ENCODE measurements at places on chromosomes 2 and 18. TPM values are rescaled to one million over a fixed set of nuclear protein-coding genes. Genes with fewer than 3 reads are reported as not detected.

The IL1B gene
- polyA plus RNA-seq, result 0.35 TPM

The OTOS gene
- 0.32 TPM for polyA plus RNA-seq

The ATP6V1B1 gene
- polyA plus RNA-seq, result 67.2 TPM

The PKDCC gene
- polyA plus RNA-seq, result 337 TPM

The MRO gene
- 2.7 TPM for polyA plus RNA-seq

The GLS gene
- 266 TPM for polyA plus RNA-seq

The SDC1 gene
- 27.1 TPM for polyA plus RNA-seq

The HK2 gene
- 8.3 TPM for polyA plus RNA-seq

The HRH4 gene
- polyA plus RNA-seq, result 0.33 TPM

The DSG3 gene
- not detected for polyA plus RNA-seq

The TWIST2 gene
- 7.2 TPM for polyA plus RNA-seq

The WNT10A gene
- 1.2 TPM for polyA plus RNA-seq

The CDH7 gene
- polyA plus RNA-seq, result 19.6 TPM

The CTAGE1 gene
- polyA plus RNA-seq, result not detected

The OSR1 gene
- polyA plus RNA-seq, result 13.9 TPM

The SERPINB12 gene
- not detected for polyA plus RNA-seq
